Hematopoietic multipotent progenitor cell (in vitro differentiated cells): ENCODE measurements at places on chromosomes 12 and 14.

DNA sequence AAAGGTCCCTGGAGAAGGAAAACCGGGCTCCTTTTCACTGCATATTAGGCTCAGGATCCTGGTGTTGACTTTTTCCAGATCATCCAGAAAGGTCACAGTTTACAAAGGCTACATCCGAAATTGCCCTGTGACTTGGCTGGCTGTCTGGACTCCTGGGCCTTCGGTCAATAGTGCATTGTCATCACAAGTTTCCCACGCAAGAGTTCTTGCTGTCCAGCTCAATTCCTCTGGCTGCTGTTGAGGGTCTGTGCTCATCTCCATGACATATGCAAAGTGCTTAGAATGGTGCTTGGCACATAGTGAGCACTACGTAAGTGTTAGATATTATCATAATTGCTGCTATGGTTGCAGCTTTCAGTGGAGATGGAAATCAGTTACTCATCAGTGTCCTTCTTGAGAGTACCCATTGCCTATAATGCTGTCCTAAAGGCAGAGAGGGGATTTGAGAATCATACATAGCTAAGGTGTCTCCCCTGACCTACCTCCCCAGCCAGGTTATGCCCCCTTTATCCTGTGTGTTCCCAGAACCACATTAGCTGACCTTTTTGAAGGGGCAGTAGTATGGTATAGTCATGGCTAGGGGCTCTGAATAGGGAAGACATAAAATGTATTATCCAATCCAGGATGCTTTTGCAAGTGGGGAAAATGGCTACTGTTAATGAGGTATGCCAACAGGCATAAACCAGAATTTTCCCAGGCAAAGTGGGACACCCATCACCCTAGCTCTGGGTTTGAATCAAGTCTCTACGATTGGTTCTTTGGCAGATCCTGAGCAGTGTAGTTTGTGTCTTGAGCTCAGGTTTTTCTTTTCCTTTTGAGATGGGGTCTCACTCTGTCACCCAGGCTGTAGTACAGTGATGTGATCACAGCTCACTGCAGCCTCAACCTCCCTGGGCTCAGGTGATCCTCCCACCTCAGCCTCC, 132.0 kb upstream of the CCND2 start:
- no peak for DNase-seq

DNA sequence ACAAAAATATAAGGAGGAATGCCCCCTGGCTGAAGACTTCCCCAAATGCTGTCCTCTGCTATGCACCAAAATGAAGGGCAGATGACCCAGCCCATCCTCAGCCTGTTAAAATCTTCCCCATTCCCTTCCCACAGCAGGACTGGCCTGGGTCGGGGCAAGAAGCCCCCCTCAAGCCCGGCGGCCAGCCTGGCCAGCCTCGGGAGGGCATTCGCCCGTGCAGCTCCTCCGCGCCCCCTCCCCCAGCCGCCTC, 413 bp downstream of the RARG start:
- DNase-seq: no peak

GRCh38 chr12:29429999-29430715, 49.2 kb upstream of the ERGIC2 start:
- DNase-seq: no peak

DNA sequence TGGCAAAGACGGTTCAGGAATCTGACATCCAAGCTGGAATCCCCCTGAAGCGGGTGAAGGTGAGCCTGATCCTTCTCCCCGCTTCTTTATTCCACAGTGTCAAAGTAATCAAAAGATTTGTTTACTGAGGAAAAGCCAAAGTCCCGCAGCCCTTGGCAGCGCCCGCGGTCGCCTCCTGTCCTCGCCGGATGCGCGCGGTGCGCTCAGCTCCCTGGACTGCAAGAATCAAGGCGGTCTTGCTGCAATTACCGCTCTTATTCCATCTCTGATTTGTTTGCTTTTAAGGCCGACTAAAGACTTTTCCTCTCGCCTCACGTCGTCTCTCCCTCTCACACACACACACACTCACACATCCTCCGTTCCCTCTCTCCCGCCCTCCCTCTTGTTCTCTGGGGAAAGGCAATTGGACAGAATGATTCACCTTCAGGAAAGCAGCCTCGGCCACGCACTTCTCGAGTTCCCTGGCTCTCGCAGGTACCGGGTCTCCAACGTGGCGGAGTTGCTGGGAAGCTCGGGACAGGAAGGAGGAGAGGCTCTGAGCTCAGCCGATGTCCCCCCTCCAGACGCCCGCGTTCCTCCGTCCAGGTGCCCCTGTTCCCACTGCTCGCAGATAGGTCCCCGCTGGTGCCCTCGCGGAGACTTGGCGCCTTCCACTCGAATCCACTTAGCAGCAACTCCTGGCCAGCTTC, 68.6 kb upstream of the USP15 start:
- peak; percentile 30 for DNase-seq

- no peak for DNase-seq
Measured at GRCh38 chr14:38409071-38409705, 153.3 kb upstream of the CLEC14A start.

GRCh38 chr12:110307372-110307771, 26.3 kb downstream of the ATP2A2 start:
- DNase-seq: no peak

DNA sequence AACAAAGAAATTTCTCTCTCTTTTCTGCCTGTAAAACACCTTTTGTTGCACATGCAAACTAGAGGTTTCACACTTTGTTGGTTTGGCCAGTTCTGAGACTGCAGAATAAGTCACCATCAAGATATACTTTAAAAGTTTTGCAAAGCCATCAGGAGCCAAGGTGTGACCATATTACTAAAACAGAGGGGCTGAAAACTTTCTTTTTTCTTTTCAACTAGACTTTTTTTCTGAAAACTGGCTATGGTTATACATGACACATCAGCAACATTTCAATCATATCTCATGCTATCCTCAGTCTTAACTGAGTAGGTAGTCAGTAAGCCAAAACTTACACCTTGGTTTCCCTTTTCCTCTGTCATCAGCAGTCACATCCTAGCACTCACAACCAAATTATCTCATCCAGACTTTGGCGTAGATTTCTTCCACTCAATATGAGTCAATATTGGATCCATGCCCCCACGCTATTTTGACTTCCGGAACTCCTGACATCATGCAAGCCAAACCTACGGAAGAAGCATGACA, 4.1 kb upstream of the IFNG start:
- DNase-seq: no peak

GRCh38 chr12:107955966-107956643, 173.0 kb upstream of the WSCD2 start:
- DNase-seq: no peak

DNA sequence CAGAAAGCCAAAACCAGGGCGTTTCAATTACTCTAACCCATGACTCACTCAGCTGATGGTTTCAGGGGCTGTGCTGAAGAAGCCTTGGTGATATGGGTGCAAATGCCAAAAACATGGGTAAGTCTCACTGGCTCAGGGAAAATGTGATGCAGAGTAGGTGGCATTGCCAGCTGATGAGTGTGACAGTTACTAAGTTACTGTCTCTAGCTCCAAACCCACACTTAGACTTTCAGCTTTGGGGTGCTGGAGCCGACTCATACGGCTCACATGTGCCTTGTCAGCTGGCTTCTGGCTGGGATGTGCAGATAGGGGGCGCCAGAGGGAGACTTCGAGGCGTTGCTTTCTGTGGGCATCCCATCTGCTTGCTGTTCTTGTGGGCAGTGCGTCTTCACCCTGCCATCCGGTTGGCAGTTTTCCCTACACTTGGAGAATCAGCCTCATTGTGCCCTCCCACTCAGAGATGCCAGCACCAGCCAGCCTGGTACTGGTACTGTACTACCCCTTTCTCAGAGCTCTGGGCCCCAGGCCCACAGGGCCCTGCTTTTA, 11.1 kb upstream of the KRT7 start:
- peak; percentile 71 for DNase-seq

- DNase-seq: peak; percentile 39
Measured at GRCh38 chr12:53750812-53751335, 905 bp downstream of the CISTR start.

DNA sequence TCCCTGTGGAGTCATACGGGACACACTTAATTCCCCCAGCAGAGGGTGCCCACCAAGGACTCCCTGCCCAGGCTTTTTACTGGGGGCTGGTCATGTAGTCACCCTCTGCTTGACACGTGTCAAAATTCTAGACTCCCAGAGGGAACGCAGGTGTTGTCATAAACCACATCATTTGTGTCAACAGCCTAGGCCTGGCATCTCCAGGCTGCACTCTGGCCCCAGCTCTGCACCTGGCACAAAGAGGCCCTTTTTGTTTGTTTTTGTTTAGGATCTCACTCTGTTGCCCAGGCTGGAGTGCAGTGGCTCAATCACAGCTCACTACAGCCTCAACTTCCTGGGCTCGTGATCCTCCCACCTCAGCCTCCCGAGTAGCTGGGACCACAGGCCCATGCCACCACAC, 21.1 kb downstream of the BRI3BP start:
- DNase-seq: no peak

GRCh38 chr12:27732281-27732680, 21.6 kb downstream of the MRPS35 start:
- DNase-seq: no peak

DNA sequence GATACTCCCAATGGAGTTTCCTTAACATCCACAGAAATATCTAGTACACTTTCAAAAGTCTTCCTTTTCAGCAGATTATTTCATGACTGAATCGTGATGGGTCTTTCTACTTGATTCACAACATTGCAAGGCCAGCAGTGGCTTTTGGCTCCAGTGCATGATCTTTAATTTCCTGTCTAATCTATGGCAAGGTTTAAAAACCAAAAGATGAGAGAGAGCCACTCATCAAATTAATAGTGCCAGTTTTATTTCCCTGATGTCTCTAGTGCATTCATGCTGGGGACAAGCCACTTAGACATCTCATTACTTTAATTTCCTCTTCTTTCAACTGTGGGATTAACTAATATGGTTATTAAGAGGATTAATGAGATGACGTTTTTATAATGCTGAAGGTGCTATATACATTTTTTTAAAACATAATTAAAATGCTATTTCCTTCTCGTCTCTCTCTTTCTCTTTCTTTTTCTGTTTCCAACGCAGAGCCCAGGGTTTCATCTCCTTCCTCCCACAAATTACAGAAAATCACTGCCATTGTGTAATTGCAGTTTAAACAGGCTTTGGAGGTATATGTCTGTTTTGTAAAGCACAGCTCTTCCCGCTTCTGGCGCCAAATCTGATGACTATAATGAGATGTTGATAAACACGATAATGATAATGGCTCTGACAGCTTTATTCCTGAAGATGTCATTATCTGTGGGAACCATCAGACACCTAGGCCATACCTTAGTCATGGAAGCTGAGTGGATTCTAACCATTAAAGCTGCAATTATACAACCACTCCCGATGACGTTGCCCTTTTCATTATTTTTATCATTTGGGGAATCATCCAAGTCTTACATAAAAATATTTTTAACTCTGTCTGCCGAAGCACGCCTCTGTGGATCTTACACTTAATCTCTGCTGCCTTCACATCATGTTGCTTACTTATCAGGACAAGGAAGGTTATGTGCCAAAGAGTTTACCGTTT, 103.1 kb upstream of the PPM1H start:
- no peak for DNase-seq

GRCh38 chr14:20690848-20691640, 2.5 kb downstream of the ANG start:
- DNase-seq: peak; percentile 66

GRCh38 chr12:126189856-126190255, 1124.6 kb downstream of the AACS start:
- DNase-seq: no peak

GRCh38 chr12:55619354-55620138, 17.1 kb upstream of the OR10P1 start:
- DNase-seq: peak; percentile 52

GRCh38 chr14:99190696-99191394, 81.2 kb downstream of the BCL11B start:
- no peak for DNase-seq

- DNase-seq: no peak
Measured at GRCh38 chr14:58899317-58899713, 261.6 kb downstream of the DACT1 start.

- no peak for DNase-seq
Measured at GRCh38 chr12:50103767-50104321, at the start of gene GPD1. Gene GPD1, plus strand, starts transcription at chr12:50104008. Its CDS starts 43 bp downstream, at chr12:50104051.

DNA sequence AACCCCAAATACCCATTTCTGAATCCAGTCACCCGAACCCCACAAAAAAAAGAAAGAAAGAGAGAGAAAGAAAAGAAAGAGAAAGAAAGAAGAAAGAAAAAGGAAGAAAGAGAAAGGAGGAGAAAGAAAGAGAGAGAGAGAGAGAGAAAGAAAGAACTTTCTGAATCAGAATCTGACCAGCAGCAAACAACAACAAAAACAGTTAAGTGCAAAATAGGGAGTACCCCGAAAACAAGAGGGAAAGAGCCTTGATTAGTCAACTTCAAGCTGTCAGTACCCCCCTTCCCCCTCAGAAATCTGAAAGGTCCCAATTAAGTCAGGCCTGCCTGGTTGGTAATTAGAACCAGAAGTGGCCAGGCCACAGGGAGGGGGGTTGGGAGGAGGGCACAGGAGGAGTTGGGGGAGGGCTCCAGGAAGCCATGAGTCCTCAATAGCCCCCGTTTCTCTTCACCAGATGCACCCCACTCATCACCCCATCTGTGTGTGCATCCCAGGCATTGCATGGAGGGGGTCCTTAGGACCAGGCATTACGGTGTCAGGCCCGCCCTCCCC, 9.8 kb downstream of the RARG start:
- DNase-seq: no peak

DNA sequence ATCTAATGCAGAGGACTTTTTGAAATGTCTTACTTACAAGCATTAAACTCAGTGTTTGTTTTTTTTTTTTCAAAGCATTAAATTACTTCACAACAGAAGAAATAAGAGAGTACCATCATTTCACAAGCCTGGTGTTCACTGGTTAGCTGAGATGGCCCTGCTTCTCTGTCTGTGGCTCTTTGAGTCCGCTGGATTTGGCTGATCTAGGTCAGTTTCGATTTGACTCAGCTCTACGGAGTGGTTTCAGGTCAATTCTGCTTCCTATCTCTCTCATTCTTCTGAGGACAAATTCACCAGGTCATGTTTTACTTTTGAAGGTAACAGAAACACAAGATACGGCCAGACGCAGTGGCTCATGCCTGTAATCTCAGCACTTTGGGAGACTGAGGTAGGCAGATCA, 1066.1 kb downstream of the FLRT2 start:
- no peak for DNase-seq

GRCh38 chr12:78403136-78403535, 461.4 kb upstream of the SYT1 start:
- DNase-seq: no peak

DNA sequence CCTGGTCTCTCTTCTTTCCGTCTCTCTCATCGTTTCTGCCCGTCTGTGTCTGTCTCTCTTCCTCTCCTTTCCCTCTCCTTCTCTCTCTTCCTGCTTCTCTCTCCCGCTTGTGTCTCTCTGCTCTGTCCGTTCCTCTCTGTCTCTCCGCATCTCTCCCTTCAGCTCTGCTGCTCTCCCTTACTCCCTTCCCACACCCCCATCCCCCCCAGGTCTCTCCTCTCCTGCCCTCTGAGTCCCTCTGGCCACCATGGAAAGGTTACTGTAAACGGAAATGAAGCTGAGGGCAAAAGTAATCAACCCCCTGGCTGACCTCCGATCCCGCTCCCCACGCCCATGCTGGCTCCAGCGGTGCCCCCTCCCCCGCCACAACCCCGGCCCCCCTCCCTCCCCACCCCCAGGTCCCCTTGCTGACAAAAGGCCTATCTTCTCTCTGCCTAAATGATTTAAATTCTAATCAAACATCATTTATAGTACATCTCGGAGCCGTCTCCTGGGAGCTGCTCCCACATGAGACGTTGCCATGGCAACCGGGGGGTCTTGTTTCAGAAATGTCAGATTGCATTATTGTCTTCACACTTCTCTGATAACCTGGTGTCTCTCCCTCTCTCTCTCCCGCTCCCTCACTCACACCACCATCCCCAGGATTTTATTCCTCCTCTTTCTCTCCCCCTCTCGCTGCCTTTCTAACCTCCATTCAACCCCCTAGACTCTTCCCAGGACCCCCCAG, 203.8 kb downstream of the RBM19 start:
- no peak for DNase-seq

- DNase-seq: no peak
Measured at GRCh38 chr12:15534874-15535273, 212.6 kb downstream of the PTPRO start.
